ENCODE measurements at places on chromosomes 7 and 10.
A peak's percentile ranks its signal among the peaks of the same experiment; 100 is the strongest.

DNA sequence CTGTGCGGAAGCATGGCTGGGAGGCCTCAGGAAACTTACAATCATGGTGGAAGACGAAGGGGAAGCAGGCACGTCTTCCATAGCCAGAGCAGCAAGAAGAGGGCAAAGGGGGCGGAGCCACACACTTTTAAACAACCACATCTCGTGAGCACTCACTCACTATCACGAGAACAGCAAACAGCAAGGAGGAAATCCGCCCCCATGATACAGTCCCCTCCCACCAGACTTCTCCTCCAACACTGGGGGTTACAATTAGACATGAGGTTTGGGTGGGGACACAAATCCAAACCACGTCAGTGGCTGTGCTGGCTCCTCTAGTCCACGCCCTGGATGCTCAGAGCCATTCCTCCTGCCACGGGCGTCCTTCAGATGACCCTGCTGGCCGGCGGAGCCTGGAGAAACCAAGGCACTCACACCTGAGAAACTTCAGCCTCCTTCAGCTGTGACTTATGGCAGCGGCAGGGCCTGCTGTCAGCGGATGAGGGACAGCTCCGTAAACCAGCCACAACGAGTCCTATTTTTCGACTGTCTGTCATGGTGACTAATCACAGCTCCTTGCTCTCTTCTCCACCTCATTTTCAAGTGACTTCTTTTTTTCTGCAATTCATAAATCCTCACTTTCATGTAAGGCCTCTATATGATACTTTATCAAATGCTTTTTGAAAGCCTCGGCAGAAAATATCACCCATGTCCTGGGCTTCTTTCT is 167.9 kb upstream of the PFKP start:
- no peak for DNase-seq

DNA sequence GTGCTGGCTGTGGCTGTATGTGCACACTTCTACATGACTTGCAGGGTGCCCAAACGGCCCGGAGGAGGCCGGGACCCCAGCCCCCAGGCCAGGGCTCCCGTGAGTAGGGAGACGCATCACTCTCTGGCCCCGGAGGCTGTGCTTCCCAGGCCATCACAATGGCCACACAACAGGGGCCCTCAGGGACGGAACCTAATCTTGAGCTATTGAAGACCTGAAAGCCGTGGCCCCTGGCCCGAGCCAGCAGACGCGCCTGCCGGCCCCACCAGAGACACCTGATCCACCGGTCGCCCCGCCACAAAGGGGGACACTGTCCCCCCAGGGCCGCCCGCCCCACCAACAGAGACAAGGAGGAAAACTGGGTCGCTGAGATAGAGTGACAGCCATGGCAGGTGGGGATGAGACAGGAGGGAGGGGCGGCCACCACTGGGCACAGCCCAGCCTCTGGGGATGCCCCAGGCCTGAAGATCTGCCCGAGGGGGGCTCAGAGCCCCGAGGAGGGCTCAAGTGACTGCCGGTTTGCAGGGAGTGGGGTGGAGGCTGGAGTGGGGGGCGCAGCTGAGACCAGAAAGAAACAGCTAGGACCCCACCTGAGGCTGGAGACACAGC is 10.2 kb upstream of the LFNG start:
- no peak for DNase-seq

GRCh38 chr10:51186361-51186760 is 112.1 kb downstream of the PRKG1 start:
- DNase-seq = no peak

DNA sequence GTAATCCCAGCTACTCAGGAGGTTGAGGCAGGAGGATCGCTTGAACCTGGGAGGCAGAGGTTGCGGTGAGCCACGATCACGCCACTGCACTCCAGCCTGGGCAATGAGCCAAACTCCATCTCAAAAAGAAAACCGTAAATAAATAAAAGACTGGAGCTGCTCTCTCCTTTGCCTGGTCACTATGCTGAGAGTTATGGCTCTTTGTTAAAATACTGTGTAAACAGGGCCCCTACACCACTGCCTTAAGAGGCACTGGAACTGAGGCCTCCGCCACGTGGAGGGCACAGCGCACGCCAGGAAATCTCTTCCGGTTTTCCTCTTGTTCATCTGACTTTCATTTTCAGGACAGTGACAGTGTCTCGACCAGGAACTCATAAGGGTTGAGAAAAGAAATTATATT is 123.3 kb downstream of the PAXIP1 start:
- DNase-seq = no peak

DNA sequence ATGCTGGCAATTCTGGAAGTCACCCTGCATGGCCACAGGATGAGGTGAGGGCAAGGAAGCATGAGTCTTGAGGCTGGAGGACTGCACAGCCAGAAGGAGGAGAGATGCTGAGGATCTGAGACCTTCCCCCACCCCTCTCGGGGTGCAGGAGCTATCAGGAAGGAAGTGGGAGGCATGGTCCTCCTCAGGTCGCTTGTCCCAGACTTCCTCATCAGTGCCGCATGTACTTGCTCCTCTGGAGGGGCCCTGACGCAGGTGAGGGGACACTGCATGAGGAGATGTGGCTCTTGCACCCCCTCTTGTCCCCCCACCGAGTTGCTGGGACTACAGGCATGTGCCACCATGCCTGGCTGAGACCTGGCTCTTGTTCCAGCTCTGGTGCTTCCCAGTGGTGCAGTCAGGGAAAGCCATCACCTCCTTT is 5.7 kb upstream of the ZMIZ1 start:
- peak; percentile 20 for DNase-seq

DNA sequence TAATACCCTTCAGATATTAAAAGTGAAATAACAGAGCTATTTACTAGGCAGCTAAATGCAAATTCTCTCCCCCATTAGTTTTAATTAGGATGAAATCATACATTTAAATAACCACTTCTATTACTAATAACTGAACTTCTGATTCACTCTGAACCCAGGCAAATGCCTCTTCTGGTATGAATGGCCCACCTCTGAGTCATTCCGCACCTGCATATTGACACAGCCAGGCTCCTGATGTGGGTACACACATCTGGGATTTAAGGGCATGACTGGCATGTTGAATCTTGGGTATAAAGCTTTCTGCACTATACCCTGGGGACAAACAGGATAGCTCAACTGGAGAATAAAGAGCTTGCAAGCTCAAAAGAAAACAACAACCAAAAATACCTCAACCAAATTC is 140.9 kb downstream of the AUTS2 start:
- DNase-seq = no peak
